ENCODE measurements at places on chromosomes 11 and 22. TPM values are rescaled to one million over a fixed set of nuclear protein-coding genes. Genes with fewer than 3 reads are reported as not detected.

Gene FAM83F
- total RNA-seq, result 0.63 TPM

Gene TMPRSS13
- 0.63 TPM for total RNA-seq

Gene E2F8
- 0.63 TPM for total RNA-seq

Gene MYRF
- 2.8 TPM for total RNA-seq

Gene DTX4
- total RNA-seq, result 96.4 TPM

Gene RAG2
- total RNA-seq, result not detected

Gene FOSL1
- total RNA-seq, result not detected

Gene TMEM45B
- 0.94 TPM for total RNA-seq

Gene APOBEC3G
- 1.6 TPM for total RNA-seq

Gene ZC3H12C
- 33.5 TPM for total RNA-seq

Gene INS
- total RNA-seq, result not detected

Gene TMPRSS5
- 4.1 TPM for total RNA-seq

Gene OR52A1
- not detected for total RNA-seq

Gene LGR4
- 19.4 TPM for total RNA-seq

Gene RAB39A
- 33.2 TPM for total RNA-seq

Gene IGLL1
- not detected for total RNA-seq

Gene ATP6V1E1
- total RNA-seq, result 98.9 TPM

Gene CHRNA10
- 2.8 TPM for total RNA-seq

Gene MMP12
- not detected for total RNA-seq

Gene MOGAT2
- total RNA-seq, result not detected

Gene LIPT2
- total RNA-seq, result 1.6 TPM

Gene TSSK2
- total RNA-seq, result not detected

Gene CELSR1
- total RNA-seq, result 8.8 TPM

Gene IFT27
- 26.3 TPM for total RNA-seq

Gene C11orf87
- 25.4 TPM for total RNA-seq
